CD4-positive, alpha-beta T cell (primary cell): ENCODE measurements at places on chromosomes 11 and 22.

DNA sequence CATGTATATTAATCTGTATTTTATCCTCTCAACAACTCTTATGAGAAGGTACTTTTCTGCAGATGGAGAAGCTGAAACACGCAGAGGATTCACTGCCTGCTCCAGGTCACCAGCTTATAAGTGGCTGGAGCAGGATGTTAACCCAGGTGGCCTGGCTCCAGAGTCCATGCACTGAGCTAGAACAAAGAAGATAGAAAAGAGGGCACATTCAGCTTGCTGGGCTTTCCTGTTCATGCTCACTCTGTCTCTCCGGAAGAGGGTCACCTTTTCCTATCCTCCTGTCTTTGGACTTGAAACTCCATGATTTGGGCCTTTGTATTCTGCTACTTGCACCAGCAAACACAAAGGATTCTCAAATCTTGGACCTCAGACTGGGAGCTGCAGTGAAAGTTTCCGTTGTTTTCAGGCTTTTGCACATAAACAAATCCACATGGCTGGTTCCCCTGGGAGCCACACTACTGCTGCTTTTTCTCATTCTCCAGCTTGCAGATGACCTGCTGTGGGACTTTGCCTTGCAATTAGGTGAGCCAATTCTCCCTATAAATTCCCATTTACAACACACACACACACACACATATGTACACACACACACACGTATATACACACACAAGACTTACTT, 117.3 kb upstream of the GRK3 start:
- DNase-seq = no peak

GRCh38 chr22:41842996-41843970, 10.4 kb downstream of the SREBF2 start:
- no peak for DNase-seq

DNA sequence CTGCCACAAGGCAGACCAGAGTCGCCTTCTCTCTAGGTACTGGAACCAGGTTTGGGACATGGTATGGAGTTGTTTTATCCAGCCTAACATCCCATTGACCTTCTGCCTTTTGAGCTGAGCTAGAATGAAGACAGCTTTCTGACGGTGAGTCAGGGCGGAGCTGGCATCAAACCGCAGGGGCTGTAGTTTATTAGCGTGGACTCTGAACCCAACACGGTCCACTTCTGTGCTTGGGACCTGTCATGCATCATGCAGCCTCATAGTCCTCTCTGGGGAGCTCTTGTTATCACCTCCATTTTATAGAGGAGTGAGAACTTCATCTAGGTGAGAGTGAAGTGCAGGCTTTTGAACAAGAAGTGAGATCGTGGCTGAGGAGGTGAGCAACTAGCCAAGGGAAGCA, 8.3 kb downstream of the GAL3ST1 start:
- DNase-seq = no peak

GRCh38 chr22:27982630-27983180, 63.6 kb upstream of the PITPNB start:
- DNase-seq = no peak

DNA sequence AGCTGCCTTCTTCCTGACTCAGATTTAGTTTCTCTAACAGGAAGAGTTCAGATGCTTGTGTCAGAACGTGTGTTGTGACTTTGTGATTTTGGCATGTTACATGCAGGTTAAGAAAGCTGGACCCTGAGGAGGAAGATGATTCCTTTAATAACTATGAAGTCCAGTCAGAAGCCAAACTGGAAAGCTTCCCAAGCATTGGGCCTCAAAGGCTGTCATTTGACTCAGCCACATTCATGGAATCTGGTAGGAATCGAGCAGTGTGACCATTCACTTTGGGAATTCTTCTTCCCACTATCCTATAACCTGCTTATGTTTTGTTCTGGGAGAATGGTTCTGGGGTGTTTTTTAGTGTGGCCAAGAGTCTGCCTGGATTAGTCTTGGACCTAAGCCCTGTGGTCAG, 48.0 kb downstream of the CABIN1 start:
- no peak for DNase-seq

GRCh38 chr11:96990914-96991313, 601.1 kb downstream of the JRKL start:
- DNase-seq = no peak

DNA sequence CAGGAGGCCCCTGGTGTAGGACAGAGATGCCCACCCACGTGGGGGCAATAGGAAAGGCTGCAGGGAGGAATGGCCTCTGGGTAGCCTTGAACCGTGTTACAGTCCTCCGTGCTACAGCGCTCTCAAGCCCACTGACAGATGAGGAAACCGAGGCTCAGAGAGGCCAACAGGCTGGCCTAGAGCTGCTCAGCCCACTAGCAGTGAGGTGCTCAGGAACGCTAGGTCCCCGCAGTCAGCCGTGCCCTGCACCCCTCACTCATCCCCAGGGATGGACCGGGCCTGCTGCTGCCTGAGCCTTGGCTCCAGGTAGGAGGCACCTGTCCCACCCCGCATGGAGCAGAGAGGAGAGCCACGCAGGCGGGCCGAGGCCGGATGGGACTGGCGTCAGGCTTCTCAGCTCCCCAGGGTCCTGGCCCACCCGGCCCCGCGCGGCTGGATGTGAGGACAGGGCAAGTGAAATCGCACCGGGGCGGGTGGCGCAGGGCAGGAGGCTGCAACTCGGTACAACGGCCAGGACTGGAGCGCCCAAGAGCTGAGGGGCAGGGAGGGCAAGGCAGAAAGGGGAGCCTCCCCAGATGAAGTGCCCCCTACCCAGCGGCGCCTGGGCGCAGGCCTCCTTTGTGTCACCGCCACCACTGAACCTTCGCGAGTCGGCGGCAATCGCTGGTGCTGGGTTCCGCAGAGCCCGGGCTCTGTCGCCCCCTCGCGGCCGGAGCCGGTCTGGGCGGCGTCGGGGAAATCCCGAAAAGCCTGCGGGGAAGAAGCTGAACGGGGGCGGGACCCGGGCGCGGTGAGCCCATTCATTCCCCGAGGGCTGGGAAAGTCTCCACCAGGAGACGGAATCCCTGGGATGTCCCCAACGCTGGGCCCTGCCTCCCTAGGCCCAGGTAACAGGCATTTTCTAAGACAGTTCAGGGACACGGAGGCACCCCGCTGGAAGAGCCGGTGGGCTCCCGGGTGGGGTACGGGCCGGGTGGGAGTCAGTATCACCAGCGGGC, 8.4 kb upstream of the SLC2A11 start:
- peak; percentile 80 for DNase-seq

- no peak for DNase-seq
Measured at GRCh38 chr22:23574877-23575276, 5.2 kb downstream of the IGLL1 start.

DNA sequence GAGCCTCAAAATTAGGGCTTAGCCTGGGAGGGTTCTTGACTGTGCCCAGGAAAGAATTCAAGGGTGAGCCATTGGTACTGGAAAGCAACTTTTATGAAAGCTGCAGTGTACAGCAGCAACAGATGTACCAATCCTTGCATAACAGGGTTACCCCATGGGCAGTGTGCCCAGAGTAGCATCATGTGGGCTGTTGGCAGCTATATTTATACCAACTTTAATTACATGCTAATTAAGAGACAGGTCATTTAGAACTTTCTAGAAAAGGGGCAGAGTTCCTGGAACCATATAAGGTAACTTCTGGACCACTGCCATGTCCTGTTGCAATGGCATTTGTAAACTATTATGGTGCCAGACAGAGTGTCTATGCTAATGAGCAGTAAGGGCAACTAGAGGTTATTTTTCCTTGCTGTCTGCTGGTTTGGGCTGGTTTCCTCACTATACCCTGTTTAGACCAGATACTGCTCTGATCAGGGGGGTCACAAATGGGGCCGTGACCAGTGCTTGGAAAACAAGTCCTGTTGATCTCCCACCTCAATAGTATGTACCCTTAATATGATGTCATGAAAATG, 1120.5 kb upstream of the RAG2 start:
- DNase-seq = no peak

DNA sequence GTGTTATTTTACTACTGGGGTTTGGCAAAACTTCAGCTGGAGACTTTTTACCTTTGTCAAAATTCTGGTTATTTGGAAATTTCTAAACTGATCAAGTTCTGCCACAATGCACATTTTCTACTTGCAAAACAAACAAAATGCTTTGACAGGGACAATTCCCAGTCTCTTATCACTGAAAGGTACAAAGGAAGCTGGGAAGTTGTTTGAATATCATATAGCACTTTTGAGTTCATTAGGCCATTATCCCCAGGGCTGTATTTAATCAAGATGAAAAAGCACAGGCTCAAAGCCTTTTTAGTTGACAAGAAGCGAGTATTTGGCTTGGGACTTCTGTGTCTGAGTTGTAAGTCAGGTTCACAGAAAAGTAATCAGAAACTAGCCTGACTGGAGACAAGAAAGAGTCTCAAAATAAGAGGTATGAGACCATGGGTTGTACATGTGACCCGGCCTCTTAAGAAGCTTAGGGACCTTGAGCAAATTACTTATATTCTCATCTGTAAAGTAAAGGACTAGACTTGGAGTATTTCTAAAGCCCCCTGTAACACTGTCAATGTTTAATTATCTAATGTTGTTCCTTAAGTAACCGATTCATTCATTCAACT, 2.9 kb upstream of the HORMAD2 start:
- DNase-seq = no peak

DNA sequence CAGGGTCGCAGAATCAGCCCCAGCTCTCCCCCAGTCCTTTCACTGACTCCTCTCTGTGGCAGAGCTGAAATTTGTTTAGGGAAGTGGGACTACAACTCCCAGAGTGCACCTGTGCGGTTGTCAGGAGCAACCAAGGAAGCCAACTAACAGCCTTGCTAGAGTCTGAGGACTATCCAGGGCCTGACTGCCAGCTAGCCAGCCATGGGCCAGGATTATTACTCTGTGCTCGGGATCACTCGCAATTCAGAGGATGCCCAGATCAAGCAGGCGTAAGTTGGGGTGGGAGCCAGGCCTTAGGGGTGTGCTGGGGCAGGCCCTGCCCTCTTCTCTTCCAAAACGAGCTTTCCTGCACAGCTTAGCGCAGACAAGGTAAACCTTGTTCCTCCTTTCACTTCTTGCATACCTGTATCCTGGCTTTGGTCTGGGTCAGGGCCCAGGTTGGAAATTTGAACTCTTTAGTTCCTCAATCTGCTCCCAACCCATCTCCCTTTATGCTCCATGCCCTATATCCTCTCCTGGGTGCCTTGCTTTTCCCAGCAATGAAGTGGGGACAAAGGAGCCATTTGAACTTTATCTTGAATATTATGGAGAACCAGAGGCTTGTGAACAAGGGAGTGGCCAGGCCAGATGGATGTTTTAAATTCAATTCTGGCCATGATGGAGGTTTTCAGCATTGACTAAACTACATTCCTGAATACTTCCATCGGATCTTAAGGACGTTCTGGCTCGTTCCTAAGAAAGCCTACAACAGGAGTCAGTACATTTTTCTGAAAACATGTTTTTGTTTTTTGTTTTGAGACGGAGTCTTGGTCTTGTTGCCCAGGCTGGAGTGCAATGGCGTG, at the start of gene DNAJB13:
Gene DNAJB13, plus strand, starts transcription at position 158 of the 842 bp plus-strand sequence. Its CDS starts 44 bp downstream, at position 202.
- DNase-seq = no peak

DNA sequence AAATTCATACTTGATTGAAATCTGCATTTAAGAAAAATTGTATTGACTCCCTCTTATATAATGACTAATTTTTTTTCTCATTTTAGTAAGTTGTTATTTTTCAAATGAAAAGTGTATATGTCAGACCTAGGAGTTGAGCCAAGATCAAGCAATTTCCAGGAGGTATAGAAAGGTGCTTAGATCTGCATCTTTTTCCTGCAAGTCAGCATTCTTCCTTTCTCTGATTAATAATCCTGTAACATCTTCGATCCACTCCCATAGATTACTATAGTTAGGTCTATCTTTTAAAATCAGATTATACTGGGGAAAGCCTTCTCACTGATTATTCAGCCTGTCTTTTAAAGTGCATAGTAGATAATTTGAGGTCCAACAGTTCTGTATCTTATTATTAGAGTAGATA, 12.7 kb downstream of the HOATZ start:
- DNase-seq = no peak

DNA sequence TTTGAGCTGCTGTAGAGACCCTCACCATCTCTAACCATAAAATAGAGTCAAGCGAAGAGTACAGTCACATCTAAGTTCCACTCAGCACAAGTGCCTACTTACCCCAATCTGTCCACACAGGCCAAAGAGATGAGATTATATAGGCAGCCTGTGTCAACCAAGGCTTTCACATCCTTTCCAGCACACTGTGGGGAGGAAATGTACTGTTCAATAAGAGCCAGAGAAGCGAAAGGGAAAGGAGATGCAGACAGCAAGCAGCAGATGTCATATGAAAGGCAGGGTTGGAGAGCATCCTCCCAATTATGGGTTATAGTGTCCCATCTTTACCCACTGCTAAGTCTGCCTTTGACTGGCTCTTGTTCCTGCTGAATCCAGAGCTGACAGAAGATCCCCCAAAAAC, 16.4 kb downstream of the NRIP3 start:
- DNase-seq = no peak

DNA sequence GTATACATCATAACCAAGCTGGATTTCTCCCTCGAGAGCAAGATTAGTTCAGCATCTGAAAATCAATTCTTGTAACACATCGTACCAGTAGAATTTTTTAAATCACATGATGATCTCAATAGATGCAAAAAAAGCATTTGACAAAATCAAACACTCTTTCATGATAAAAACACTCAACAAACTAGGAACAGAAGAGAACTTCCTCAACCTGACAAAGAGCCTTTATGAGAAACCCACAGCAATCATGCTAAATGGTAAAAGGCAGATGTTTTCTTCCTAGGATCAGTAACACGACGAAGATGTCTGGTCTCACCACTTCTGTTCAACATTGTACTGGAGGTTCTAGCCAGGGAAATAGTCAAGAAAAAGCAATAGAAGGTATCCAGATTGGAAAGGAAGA, 34.1 kb upstream of the TMPRSS4 start:
- DNase-seq = peak; percentile 11

GRCh38 chr11:45468267-45468856, 182.2 kb upstream of the SYT13 start:
- no peak for DNase-seq
